ENCODE measurements at places on chromosomes 2 and 18.
A peak's percentile ranks its signal among the peaks of the same experiment; 100 is the strongest.

DNA sequence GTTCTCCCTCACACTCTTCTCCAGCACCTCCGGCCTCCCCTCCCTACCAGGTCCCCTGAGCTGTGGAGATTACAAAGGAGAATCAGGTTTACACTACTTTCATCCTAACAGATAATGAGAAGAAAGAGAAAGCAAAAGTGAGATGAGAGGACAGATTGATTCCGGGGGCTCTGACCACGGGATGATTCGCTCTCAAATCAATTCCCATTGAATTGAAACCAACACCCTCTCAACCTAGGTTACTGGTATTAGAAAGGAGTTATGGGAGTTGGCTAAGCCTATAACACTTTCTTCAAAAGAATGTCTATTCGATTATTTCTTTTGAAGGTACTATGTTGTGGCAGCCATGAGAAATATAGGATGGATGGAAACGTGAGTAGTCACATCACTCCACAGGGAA is 386.2 kb upstream of the TNP1 start:
- no peak for DNase-seq

GRCh38 chr2:123040506-123040905 is 984.6 kb upstream of the CNTNAP5 start:
- DNase-seq, result no peak

DNA sequence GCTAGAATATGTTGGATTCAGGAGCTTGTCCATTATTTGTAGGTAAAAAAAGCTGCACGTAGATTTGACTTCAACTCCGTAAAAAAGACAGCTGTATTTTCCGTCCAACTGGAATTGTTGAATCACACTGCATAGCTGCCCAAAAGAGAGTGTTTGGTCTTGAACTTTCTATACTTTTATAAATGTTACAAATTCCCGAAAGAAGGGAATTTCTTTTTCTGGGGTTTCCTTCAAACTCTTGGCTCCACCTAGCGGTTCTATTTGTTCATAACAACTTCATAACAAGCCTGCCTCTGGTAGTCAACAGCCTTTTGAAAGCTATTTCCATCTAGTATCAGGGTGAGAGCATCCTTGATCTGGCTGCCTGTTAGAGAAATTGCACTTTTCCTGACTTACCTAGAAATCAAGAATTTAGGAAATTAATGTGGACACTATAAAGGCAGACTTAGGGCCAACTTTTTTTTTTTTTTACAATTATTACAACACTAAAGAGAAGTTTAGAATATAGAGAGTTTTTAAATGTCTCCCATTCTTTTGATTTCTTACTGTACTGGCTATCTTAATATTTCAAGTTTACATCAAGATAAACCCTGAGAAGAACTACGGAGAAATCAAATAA is 48.1 kb downstream of the TMEM185B start:
- DNase-seq, result peak; percentile 12

DNA sequence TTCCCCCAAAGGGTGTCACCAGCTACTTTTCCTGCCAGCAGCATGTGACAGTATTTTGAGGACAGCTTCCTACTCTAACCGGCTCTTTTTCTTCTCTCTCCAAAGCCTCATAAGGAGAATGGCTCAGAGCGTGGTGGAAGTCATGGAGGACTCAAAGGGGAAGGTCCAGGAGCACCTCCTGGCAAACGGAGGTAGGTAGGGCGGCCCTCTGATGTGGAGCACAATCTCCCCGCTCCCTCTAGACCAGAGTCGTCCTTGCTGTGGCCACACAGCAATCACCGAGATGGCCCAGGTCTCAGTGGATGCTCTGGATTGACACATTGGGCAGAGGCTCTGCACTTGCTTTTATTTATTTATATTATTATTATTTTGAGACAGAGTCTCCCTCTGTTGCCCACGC is 32.4 kb downstream of the ATP6V1C2 start:
- DNase-seq, result no peak

- no peak for DNase-seq
Measured at GRCh38 chr18:75110846-75111415, 98.0 kb downstream of the PTGR3 start.

DNA sequence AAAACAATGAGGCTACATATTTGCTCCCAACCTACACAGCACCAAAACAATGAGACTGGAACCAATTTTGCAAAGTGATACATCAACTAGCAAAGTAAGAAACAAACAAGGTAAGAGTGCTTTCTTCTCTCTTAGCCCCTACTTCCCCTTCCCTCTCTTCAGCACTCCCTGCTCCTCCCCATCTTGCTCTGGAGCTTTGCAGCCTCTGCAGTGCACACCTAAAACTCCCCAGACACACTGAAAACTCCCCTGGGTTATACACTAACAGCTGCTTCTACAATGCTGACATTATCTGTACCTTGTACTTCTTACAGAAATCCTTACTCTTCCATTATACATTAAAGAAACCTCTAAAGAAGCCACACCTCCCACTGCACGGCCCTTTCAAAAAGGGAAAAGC is 93.7 kb downstream of the RBMS1 start:
- no peak for DNase-seq

- DNase-seq, result peak; percentile 42
Measured at GRCh38 chr2:217858519-217859491, 144.0 kb downstream of the TNS1 start.

DNA sequence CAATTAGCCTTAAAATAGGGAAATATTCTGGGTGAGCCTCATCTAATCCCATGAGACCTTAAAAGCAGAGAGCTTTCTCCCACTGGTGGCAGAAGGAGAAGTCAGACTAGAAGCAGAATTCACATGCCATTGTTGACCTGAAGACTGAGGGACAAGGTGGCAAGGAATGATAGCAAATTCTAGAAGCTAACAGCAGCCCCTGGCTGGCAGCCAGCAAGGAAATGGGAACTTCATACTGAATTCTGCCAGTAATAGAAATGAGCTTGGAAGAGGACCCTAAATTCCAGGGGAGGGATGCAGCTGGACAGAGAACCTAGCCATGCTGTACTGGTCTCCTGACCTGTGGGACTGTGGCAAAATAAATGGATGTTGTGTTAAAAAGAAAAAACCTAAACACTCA is 19.5 kb downstream of the B3GNT7 start:
- no peak for DNase-seq

DNA sequence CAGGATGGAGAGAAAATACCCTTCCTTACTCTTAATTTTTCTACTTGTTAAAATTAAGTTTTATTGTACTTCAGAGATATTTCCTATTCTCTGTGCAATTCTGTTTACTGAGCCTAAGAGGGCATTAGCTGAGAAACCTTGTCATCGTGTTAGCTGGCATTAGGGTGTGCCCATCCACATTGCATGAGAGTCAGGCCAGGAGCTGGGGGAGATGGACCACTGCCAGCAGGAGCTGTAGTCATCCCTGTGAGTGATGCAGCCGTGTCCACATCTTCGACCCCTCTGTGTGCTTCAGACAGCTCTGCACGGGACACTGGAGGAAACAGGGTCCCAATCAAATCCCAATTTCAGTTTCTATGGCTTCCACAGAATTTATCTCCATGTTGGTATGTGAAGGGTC is 34.2 kb downstream of the ABCA12 start:
- no peak for DNase-seq

GRCh38 chr2:9702604-9703084 is 71.8 kb upstream of the YWHAQ start:
- DNase-seq, result no peak

- no peak for DNase-seq
Measured at GRCh38 chr2:191676790-191677645, 918 bp upstream of the NABP1 start.

DNA sequence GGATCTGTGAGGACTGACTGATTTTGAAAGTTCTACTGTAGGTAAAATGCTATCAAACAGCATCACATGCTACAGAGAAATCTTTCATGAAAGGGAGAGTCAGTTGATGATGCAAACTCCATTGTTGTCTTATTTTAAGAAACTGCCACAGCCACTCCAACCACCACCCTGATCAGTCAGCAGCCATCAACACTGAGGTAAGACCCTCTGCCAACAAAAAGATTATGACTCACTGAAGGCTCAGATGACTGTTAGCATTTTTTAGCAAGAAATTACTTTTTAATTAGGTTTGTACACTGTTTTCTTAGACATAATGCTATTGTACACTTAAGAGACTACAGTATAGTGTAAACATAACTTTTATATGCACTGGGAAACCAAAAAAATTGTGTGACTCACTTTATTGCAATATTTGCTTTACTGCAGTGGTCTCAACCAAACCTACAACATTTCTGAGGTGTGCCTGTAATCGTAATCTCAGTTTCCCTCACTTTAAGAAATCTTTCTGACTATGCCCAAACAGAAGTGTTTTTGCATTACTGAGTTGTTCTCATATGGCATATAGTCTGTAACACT is 42.8 kb downstream of the METTL8 start:
- DNase-seq, result no peak

DNA sequence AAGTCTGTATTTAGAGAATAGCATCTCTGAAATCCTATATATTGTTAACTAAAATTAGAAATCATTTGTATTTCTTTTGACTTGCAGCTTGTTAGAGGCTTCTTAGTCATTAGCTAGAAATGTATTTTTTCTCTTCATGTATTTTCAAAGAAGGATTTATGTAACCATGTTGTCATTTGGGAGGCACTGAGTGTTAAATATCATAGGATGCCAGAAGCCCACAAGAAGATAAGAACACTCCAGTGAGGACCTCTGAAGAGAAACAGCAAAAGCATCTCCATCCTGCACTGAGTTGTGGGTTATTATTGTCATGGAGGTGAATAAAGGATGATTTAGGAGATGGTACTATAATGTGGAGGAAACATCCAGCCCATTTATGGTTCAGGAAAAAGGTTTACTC is 93.5 kb downstream of the UBE2E3 start:
- DNase-seq, result no peak

DNA sequence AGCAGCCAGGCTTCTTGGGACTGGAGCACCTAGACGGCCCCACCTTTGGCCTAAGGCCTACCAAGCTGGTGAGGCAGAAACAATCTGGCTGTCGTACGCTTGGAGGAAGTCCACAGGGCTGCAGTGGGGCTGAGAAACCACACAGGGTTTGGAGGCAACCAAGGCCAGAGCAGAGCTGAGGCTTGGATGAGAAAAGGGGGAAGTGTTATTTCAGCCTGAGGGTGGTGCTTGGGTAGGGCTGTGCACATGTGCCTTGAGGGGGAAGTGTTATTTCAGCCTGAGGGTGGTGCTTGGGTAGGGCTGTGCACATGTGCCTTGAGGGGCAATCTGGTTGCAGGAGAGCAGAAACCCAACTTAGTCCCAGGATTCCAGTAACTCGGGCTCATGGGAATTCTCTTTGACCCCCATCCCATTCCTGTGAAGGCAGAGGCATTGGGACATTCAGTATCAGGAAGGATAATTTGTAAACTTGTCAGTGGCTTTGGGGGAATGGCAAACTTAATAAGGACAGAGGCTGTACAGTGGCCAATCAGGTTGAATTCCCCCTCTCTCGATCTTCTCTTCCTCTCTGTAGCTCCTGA is 971 bp upstream of the FBXO41 start:
- DNase-seq, result no peak

DNA sequence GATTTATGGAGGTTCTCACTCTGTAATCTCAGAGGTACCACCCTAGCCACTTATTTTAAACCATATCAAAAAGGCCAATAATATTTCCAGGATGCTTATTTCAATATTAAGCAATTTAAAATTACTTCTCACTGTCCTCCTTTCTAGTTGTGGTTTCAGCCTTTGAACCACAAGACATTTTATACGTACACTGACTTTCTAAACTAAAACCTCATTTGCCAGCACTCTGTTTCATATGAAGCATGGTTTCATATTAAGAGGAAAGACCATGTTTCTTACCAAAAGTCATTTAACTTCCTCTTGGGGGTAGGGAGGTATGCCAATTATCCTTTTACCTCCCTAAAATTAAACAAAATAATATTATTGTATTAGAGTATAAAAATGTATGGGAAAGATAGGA is 399.8 kb downstream of the CDH7 start:
- no peak for DNase-seq

- DNase-seq, result no peak
Measured at GRCh38 chr18:2139691-2140090, 431.6 kb downstream of the METTL4 start.

DNA sequence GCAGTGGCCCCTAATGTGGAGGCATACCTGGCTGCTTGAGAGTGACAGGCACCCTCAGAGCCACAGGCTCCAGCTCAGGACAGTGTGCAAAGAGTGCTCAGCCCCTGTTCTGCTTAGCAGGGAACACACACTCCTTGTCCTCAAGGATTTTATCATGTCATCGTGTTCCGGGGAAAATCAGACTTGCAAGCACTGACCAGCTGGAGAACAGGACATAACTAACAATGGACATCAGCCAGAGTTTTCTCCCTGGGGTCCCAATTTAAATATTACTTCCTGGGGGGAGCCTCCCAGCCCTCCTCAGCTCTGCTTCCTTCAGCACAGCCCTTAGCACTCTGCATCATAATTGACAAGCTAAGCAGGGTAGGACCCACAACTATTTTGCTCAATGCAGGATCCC is 175.4 kb upstream of the ACAA2 start:
- no peak for DNase-seq

GRCh38 chr2:25701801-25702200 is 28.4 kb upstream of the DTNB start:
- DNase-seq, result no peak

GRCh38 chr2:195575879-195576401 is 81.1 kb upstream of the SLC39A10 start:
- no peak for DNase-seq

DNA sequence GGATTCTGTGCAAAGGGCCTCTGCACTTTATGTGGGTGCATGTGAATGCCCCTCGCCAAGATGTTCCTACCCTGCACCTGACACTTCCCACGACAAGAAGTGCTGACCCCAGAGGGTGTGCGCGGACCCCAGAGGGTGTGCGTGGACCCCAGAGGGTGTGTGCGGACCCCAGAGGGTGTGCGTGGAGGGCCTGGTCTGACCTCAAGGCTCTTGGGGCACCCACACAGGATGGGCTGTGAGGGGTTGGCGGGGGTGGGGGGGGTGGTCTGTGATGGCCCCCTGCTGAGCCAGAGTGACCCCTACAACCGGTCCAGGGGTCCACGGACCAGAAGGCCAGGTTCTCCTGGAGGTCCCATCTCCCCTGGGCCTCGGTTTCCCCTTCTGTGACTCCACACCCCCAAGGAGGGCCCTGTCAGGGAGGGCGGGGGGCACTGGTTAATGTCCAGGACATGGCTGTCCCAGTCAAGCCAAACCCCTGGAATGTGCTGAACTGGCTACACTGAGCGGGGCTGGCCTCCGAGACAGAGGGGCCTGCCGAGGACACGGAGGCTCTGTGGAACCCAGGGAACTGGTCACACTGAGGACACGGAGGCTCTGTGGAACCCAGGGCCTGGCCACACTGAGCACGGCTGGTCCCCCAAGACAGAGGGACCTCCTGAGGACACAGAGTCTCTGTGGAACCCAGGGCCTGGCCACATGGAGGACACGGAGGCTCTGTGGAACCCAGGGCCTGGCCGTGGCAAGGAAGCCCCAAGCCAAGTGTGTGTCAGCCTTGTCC is 3.1 kb downstream of the NEU4 start:
- DNase-seq, result no peak

GRCh38 chr18:35592298-35592697 is 10.8 kb downstream of the GALNT1 start:
- DNase-seq, result no peak

- no peak for DNase-seq
Measured at GRCh38 chr2:84085562-84085961, 373.5 kb downstream of the SUCLG1 start.

All from NCI-H2107 (cell line).